ENCODE measurements at places on chromosomes 4 and X.

- no peak for DNase-seq
These were observed 132.3 kb upstream of the ARHGEF9 start for GRCh38 chrX:63917296-63917695.

GRCh38 chr4:48290146-48290772 lies 20.6 kb upstream of the TEC start:
- no peak for DNase-seq

GRCh38 chrX:134552351-134552750 lies 92.4 kb downstream of the HPRT1 start:
- DNase-seq = no peak

GRCh38 chr4:8079031-8079885 lies 79.4 kb downstream of the ABLIM2 start:
- no peak for DNase-seq

GRCh38 chr4:26751838-26752237 lies 108.8 kb upstream of the STIM2 start:
- no peak for DNase-seq

Data from stimulated activated CD4-positive, alpha-beta T cell treated with anti-CD3 and anti-CD28 coated beads, Interleukin-4, amount 100 ng/mL, for 48 hours (primary cell).